ENCODE measurements at places on chromosomes 3 and 15.

DNA sequence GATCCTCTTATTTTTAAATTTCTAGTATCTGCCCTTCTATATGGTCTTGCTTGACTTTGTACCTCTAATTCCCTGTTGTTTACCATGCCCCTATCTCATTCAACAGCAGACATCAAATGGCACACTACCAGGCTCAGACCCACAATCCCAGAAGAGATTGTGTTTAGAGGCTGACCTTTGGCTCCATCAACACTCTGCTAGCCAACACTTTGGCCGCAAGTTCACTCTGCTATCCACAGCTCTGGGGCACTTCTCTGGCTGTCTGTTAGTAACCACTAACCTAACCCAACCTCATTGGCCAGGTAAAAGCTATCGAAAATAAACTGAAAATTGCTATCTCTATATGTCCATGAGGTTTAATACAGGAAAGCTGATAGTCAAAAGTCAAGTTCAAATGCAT lies 646.0 kb upstream of the CCDC54 start:
- DNase-seq, result no peak

DNA sequence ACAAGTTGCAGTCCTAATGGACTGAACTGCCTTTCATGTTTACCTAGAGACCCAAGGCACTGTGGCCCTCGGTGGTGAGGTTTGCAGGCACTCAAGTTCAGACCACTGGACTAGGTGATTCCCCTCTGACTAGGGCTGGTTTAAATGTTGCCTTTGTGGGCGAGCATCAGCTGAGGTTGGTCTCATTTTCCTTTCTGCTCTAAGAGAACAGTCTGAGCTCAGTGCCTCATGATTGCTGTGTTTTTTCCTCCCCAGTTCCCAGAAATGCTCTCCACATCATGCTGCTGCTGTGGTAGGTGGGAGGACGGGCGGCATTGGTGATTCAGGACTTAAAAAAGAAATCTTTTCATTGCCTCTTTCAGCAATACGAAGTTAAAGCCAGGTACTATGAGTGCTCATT lies 237.2 kb downstream of the MBNL1 start:
- DNase-seq, result no peak

DNA sequence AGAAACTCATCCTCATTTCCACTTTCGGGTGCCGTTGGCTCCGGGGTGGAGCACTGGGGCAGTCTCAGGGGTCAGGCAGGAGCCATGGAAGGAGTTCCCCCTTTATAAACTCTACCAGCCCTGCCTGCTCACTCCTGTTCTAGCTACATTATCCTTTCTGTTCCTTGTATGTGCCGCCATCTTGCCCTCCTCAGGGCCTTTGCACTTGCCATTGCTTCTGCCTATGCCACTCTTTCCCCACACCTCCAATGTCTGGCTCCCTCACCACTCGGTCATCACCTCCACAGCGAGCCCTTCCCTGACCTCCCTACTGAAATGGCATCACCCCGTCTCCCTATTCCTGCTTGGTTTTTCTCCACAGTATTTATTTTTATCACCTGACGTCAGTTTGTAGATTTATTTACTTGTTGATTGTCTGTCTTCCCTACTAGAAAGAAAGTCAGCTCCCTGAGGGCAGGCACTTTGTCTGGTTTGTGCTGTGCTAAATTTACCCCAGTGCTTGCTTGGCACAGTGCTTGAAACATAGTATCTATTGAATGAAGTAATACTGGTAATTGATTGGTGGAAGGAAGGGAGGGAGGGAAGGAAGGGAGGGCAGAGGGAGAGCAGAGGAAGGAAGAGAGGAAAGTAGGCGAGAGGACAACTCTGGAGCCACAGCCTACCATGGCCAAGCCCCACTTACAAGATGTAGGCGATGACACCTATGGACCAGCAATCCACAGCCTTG lies 8.8 kb downstream of the CAMK1 start:
- no peak for DNase-seq

GRCh38 chr3:129699612-129700011 lies 93.1 kb upstream of the PLXND1 start:
- no peak for DNase-seq

DNA sequence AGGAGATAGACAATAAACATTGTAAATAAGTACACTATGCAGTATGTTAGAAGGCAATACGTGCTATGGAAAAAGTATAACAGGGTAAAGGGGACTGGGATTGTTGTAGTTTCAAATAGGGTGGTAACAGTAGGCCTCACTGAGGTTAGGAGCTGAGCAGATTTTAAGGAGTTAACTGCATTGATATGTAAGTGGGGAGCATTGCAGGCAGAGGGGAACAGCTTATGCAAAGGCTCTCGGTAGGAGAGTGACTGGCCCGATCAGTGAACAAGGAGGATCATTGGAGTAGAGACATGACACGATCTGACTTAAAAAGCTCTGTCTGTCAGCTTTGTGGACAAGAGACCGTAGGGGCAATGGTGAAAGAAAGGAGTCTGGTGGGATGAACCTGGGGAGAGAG lies 46.8 kb downstream of the PCCB start:
- DNase-seq, result no peak
